ENCODE measurements at places on chromosomes 1 and 21.
A peak's percentile ranks its signal among the peaks of the same experiment; 100 is the strongest.

DNA sequence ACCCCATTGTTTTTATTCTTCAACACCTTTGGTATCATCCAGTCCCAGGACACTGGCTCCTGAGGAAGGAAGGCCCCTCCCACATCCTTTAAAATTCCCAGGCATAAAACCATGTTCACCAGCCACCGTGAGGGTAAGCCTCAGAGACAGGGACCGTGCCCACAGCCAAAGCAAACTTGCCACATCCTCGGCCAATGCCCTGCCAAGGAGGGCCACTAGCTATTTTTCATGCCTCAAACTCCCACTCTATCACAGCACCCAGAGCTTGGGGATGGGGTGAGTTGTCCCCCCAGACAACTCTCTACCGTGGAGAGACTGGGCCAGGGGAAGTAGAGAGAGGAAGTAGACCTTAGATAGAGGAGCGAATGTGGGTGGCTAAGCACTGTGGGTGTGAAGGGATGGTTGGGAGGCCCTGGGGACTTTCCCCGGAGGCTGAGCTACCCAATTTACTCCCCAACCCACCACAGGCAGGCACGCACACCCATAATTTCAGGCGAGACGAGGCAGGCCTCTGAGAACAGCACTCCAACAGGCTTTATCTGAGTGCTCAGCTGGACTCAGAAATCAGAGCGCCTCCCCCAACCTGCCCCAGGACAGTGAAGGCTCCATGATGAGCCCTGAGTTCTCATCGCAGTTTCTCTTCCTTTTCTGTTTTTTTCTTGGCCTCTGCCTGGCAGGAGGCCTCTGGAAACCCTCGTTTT, 15.9 kb upstream of the BTG2 start:
- peak; percentile 90 for DNase-seq

- peak; percentile 85 for DNase-seq
These were observed 145.0 kb downstream of the DHRS3 start for GRCh38 chr1:12472798-12473551.

GRCh38 chr1:214844319-214844718, 238.2 kb upstream of the KCNK2 start:
- DNase-seq = no peak

DNA sequence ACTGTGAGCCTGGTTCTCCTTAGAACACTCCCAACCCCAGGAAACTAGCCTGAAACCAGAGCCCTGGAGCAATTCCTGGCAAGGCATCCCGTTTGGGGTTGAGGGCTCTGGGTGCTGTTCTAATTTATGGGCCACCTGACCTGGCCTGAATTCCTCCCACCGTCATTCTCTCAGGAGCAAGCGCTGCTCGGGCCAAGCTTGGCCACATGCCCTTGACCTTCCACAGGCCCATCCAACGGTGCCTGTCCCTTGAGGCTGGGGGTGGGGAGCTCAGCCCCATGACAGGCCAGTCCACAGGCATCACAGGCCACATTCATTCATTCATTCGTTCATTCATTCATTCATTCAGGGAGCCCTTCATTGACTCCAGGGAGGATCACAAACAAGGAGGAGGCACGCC, 5.3 kb downstream of the PADI2 start:
- no peak for DNase-seq

- no peak for DNase-seq
These were observed 7.8 kb downstream of the CASZ1 start for GRCh38 chr1:10788592-10789006.

GRCh38 chr1:150321826-150322166, 463 bp downstream of the PRPF3 start:
- DNase-seq = peak; percentile 27

DNA sequence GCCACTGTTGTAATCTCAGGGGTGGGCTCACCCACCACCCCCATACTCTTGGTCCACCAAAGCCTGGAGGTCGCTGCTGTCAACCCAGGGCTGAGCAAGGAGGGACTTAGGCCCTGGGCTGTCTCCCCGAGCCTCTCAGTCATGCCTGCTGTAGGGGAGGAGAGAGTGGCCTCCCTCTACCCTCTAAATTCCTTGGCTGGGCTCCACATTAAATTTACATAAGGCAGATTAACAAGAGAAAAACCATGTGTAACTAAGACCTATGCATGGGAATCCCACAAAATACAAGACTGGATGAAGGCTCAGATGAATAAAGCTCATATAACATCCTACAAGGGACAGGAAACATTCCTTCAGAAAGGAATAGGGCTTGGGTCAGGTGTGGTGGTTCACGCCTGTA, 1.8 kb upstream of the PIK3CD start:
- DNase-seq = no peak

DNA sequence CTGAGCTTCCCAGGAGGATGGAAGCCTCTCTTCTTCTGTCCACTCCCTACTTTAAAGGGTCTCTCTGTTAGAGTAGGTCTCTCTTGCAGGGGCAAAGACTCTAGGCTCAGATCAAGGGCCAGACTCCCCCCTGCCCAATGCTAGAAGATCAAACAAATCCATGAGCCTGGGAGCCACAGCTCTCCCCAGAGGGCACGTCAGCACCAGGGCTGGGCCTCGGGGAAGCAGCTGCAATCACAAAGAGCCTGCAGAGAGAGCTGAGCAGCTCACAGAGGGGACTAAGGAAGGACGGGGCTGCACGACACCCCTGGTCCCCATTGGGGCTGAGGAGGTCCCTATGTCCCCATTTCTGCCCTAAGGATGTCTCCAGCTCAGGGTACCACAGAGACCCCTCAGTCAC, 3.9 kb downstream of the CNTN2 start:
- DNase-seq = no peak

GRCh38 chr1:199522936-199523335, 504.6 kb upstream of the NR5A2 start:
- DNase-seq = no peak

GRCh38 chr1:221816899-221817298, 75.0 kb upstream of the DUSP10 start:
- no peak for DNase-seq

DNA sequence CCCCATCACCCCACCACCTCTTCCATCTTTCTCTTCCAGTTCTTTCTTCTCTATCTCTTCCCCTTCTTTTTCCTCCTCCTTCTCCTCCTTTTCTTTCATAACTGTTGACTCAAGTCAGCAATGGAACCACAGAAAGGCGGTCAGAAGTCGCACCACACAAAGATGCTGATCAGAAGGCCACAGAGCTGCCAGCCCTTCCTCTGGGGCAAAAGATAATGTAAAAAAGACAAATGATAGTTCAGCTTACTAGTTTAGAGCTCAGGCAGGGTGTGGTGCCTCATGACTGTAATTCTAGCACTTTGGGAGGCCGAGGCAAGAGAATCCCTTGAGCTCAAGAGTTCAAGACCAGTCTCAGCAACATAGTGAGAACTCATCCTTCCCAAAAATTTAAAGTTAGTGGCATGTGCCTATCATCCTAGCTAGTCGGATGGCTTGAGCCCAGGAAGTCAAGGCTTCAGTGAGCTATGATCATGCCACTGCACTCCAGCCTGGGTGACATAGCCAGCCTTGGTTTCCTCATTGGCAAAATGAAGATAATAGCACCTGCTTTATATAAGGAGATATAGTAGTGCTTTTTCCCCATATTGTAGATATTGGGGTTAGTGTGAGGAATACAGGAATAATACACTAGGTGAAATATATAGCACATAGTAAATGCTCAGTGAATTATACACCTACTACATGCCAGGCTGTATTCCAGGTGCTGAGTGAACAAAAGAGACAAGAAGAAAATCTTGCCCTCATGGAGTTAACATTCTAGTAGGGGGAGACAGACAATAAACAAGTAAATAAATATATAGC, 12.5 kb upstream of the IGSF3 start:
- no peak for DNase-seq

DNA sequence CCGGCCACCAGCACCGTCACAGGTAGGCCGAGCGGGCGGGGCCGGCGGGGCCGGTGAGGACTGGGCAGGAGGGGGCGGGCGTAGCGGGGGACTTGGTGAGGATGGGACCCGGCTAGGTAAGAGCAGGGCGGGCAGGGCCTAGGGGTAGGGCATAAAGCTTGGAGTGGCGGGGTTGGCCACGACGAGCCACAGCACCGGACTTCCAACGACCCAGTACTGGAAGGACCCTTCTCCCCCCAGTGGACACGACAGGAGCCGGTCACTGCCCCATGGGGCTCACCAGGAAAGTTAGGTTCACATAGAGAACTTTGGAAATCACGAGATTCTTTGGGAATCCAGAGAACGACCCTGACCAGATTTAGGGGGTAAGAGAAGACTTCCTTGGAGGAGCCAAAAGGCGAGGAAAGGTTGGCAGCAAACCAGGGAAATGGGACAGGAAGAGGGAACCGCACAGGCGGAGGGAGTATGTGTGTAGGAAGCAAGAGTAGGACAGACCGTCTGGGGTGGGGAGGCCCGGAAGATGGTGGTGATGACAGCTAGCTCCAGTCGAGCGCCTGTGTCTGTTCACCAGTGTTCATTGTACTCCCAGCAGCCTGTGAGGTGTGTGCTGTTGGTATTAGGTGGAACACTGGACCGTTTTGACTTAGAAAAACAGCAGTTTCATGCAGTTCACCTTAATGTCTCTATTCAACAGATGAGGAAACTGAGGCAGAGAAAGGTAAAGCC, 20.4 kb downstream of the ZNF362 start:
- no peak for DNase-seq

DNA sequence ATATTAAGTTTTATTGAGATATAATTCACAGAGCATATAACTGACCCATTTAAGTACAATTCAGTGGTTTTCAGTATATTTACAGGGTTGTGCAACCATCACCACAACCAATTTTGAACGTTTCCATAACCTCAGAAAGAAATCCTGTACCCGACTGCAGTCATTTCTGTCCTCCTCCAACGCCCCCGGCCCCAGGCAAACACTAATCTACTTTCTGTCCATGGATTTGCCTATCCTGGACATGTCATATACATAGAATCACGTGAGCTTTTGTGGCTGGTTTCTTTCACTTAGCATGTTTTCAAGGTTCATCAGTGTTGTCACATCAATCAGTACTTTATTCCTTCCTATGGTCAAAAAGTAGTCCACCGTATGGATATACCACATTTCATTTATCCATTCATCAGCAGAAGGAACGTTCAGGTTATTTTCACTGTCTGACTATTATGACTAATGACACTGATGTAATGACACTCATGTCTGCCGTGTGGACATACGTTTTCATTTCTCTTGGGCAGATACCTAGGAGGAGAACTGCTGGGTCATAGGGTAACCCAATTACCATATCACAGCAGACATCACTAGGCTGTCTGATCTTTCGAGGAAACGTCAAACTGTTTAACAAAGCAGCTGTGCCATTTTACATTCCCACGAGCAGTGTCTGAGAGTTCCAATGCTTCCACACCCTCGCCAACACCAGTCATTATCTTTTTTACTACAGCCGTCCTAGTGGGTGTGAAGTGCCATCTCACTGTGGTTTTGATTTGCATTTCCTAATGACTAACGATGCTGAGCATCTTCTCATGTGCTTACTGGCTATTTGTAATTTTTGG, 30.8 kb downstream of the MRPL37 start:
- DNase-seq = no peak

GRCh38 chr1:7582460-7582972, 188.6 kb upstream of the VAMP3 start:
- DNase-seq = no peak
